Hematopoietic multipotent progenitor cell treated with erythropoietin and hydrocortisone succinate and interleukin-3 and kit ligand, for 4 days (in vitro differentiated cells): ENCODE measurements at places on chromosomes 4 and X.
A peak's percentile ranks its signal among the peaks of the same experiment; 100 is the strongest.

- DNase-seq, result peak; percentile 89
These were observed 10.4 kb downstream of the KIT start for GRCh38 chr4:54668014-54668611.

DNA sequence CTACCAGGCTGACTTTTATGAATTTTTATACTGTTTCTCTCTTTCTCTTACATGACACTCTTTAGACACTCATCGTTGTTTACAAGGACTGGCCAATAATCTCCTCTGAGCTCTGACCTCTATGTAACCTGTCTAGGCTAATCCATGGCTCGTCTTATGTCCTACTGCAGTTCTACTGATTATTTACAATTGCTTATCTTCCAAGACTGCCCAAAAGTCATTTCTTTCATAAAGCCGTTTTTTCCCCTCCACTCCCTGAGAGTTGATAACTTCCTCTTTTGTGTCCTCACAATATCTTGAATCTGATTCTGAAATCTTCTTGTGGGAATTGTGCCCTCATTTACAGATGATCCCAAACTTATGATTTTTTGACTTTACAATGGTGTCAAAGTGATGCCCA is 18.3 kb upstream of the SNCA start:
- peak; percentile 72 for DNase-seq

GRCh38 chr4:68288393-68288740 is 42.9 kb upstream of the TMPRSS11B start:
- no peak for DNase-seq

- DNase-seq, result no peak
These were observed 34.7 kb downstream of the SH3RF1 start for GRCh38 chr4:169236078-169236477.

GRCh38 chrX:50942471-50942870 is 31.9 kb downstream of the BMP15 start:
- DNase-seq, result no peak

DNA sequence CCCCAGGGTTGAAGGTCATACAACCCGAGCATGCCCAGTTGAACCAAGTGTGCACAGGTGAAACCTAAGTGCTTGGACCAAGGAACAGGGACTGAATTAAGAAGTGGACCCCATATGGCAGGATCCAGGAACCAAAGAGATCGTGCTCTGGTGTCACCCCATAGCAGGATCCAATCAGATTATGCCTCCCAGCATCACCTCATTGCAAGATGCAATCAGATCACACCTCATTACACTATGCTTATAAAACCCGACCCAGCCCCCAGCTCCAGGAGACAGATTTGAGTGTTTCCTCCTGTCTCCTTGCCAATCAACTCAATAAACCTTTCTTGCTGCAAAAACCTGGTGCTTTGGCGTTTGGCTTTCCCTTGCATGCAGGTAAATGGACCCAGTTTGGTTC is 37.6 kb downstream of the EFHC2 start:
- DNase-seq, result no peak

GRCh38 chrX:100798484-100799214 is 21.5 kb upstream of the CSTF2 start:
- DNase-seq, result no peak

DNA sequence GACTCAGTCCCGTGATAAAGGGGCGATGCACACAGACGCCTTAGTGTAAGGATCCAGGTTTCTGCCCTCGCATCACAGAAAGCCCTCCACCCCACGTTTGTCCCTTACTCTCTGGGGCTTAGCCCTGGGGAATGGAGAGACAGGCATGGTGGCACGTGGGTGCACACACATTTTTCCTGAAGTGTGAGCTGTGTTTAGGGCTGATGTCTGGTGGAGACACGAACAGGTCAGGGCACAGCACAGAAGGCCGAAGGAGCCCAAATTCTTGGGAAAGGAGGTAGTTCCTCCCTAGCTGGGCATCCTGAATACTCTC is 84.3 kb upstream of the DHRSX start:
- no peak for DNase-seq

DNA sequence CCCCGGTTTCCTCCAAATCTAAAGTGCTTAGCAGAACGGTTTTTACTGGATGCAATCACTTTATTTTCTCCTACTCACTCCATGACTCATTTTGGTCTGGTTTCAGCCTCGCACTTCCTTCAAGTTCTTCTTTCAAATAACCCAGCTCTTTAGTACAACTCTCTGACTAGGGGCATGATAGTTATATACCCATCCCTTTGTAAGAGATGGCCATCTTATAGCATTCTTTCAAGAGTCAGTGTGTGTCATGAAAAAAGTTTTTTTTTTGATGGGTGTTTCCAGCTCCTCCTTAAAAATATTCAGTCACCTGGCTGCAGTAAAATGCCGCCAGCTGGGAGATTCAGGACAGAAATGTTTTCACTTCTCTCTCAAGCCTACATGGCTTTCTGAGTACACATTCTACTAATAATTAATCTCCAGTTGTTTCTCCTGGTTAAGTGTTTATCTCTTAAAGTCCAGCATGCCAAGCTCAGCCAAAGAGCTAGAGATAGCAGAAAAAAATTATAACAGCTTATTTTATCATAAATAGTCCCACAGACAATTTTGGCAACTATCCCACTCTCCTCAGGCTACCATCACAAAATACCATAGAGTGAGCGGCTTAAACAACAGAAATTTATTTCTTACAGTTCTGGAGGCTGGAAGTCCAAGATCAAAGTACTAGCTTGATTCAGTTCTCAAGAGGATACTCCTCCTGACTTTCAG is 139.3 kb downstream of the GASK1B start:
- DNase-seq, result peak; percentile 82

- DNase-seq, result peak; percentile 56
These were observed 285.9 kb downstream of the IL15 start for GRCh38 chr4:141922236-141922635.

GRCh38 chrX:572538-573124 is 58.0 kb upstream of the SHOX start:
- peak; percentile 24 for DNase-seq

GRCh38 chr4:123255971-123256370 is 140.6 kb upstream of the SPRY1 start:
- DNase-seq, result no peak

DNA sequence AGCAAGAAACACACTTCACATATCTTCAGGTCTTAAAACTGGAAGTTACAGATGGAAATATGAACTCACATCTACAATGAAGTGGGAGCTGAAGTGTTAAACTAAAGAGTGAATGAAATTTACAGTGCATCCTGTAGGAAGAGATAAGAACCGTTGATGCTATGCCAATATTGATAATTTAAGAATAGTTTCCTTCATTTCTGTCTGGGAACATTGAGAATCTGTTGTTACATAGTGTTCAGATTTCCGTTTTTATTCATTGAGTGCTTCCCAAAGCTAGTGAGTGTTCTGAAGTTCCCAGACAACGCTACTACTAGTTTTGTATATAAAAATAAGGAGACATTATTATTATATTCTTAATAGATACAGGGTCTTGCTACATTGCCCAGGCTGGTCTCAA is 52.3 kb downstream of the UBE2K start:
- no peak for DNase-seq

DNA sequence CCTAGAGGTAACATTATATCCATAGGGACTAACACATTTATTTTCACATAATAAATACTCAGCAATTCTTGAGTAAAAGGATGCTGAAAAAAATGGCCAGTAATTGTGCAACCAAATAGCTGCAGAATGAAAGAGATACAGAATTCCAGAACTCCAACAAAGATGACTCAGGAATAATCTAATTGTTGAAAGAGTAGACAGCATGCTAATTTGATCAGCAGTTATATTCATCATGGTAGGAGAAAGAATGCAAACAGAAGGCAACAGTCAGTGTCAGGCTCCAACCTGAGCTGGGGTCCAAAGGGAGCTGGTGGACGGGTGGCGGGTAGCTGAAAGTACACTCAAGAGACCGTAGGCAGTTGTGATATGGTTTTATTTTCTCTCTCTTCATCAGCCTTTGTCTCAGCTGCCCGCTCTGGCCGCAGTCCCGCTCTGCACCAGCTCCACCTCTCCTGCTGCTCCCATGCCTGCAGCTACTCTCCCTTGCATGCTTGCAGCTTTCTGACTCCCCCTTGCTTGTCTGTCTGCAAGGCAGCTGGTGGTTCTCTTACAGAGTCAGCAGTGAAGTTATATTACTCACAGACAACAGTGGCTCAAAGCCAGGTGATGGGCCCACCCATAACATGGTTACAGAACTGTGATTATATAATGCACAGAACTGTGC is 1150.1 kb downstream of the STIM2 start:
- DNase-seq, result no peak

DNA sequence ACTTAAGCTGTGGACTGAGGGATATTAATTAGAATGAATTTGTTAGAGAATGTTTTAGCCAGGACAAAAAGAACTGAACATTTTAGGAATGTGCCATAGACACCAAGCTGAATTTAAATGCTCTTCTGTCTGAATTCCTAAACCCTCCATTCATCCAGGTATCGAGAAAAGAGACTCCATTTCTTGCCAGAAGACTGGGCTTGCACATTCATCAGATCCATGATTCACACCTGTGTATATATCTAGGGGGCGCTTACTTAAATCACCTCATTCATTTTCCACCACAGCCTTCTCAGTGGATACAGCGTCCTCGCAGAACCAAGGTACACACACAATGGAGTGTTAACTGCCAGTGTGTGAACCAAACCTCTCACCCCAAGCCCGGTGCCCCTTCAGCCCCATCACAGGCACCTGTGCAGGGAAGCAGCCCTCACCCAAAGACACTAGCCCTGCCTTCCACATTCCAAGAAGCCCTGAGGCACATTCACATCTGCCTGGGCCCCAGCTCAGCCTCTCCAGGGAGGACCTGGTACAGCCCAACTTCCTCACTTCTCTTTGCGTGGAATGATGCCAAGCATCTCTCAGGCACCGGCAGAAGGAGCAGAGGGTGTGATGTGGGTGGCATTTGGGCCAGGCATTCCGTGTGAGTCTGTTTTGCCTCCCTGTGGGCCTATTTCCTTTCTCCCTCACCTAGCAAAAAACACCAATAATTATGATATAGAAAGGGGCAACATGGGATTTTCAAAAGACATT is 35.6 kb upstream of the C1QTNF7 start:
- DNase-seq, result no peak

DNA sequence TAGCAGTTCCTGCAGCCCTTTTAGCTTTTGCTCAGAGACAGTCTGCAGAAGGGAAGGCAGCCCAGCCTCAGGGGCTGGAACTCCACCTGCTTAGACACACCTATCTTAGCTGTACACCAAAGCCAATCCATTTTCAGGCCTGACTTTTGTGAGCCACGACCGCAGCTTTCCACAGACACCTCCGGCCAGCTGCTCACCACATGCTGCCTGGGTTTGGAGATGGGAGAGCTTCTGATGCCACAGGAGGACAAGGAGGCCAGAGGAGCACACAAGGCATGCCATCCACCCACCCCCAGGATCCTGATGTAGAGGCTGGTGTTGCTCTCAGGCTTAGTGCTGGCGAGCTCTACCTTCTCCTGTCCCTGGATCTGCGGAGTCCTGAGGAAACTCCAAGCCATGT is 141.8 kb upstream of the NALF2 start:
- DNase-seq, result no peak

GRCh38 chrX:140701480-140701879 is 8.1 kb upstream of the LINC00632 start:
- DNase-seq, result peak; percentile 46

- no peak for DNase-seq
These were observed 63.8 kb upstream of the MTM1 start for GRCh38 chrX:150504397-150505182.

DNA sequence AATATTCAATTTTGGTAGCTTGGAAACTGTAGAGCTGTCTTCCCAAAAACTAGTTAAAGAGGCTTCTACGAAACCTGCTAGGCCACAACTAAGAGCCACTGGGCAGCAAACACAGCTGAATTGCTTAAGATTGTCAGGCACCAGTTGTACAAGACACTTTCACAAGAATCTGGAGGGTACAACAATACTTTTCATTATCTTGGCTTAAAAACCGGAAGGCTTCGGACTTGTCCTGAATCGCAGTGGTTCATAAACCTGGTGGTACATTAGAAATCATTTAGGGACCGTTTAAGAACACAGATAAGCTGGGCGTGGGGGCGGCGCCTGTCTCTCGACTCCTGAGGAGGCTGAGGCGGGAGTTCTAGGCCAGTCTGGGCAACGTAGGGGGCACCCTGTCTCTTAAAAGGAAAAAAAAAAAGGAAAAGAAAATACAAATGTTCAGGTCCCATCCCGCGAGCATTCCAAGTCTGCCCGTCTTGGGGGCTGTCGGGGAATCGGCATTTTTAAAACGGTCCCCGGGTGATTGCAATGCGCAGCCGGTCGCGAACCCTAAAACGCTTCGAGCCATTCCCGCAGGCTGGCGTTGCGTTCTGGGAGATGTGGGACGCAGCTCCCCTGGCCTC is 763 bp downstream of the PYURF start:
- peak; percentile 90 for DNase-seq

DNA sequence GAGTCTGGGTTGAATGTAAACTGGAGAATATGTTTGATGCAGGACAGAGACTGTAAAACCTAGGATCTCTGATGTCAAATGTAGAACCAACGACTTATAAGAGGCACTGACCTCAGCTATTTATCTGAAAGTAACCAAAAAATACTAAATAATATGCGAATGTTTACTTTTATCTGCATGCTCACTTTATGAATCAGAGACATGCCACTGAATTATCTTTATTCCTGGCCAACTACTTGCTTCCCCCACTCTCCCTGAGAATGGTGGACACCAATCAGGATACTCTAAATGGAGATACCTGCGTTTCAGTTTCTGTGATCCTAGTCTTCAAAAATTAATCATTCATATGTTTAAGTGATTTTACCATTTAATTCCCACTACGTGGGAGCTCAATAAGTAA is 1038.4 kb upstream of the PABPC4L start:
- DNase-seq, result no peak

DNA sequence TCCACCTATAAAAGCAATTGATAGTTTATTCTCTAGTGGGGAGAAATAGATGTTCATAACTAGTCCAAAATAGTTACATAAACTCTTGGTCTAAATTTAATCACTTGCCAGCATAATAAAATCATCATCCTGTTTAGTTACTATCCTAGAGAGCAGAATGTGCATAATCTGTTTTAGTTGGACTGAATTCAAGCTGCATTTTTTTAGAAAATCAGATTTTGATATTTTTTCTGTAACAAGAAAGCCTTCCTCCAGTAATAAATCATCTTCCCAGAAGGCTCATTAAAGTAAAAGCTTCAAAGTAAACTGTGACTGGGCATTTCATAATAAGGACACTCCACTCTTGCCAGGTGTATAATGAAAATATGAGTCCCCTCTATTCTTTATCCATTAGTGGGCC is 453.1 kb downstream of the TRAM1L1 start:
- DNase-seq, result no peak

DNA sequence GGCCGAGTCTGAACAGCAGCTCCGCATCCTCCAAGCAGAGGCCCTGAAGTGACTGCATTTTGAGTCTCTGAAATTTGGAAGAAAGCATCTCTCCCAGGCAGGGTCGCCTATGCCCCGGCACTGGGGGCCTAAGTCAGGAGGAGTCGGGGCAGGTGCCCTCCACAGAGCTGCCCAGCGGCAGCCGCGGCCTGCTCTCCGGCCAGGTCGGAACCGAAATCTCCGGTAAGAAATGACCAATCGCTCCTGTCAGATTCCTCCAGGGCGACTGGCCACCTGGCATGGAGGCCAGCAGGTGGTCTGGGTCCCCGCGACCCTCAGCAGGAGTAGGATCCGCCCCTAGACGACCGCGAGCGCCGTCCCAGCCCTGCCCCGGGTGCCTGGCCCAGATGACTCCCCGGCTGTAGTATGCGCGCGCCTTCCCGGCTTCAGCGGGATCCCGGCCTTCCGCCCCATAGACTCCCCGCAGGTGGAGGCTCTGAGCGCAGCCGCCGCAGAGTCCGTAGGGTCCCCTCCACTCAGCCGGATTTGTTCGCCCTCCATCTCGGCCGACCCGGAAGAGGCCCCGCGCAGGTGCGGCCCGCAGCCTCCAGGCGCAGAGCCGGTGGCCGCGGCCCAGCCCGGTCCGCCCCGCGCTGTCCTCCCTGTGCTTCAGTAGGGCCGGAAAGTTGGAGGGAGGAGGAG is 1.5 kb downstream of the NKX1-1 start:
- DNase-seq, result no peak
